ENCODE measurements at places on chromosomes 5 and 9.

DNA sequence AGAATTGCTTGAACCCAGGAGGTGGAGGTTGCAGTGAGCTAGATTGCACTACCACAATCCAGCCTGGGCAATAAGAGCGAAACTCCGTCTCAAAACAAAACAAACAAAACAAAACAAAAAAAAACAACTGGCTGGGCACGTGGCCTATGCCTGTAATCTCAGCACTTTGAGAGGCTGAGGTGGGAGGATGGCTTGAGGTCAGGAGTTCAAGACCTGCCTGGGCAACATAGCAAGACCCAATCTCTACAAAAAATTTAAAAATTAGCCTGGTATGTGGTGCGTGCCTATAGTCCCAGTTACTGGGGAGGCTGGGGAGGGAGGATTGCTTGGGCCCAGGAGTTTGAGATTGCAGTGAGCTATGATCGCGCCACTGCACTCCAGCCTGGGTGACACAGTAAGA is 23.3 kb upstream of the WDR5 start:
- no peaks in the 10 kb centered on the region for H3K27me3 ChIP-seq
- no peaks in the 10 kb centered on the region for H3K36me3 ChIP-seq
- DNase-seq = peak; percentile 2
- no peaks in the 10 kb centered on the region for H3K4me1 ChIP-seq
- H3K4me3 ChIP-seq = no peak overlapping the region

- DNase-seq = no peak
- H3K36me3 ChIP-seq = no peaks in the 10 kb centered on the region
- H3K27me3 ChIP-seq = no peaks in the 10 kb centered on the region
- H3K27ac ChIP-seq = no peak overlapping the region
These were observed 2209.2 kb downstream of the MAT2B start for GRCh38 chr5:165714598-165714997.

GRCh38 chr9:34430843-34431437 is 27.4 kb downstream of the FAM219A start:
- H3K4me3 ChIP-seq = no peak overlapping the region
- H3K27ac ChIP-seq = no peak overlapping the region
- H3K36me3 ChIP-seq = no peaks in the 10 kb centered on the region
- no peaks in the 10 kb centered on the region for H3K4me1 ChIP-seq
- H3K27me3 ChIP-seq = no peaks in the 10 kb centered on the region

- H3K27ac ChIP-seq = no peak overlapping the region
- H3K4me3 ChIP-seq = no peak overlapping the region
- peaks cover 10% of the 10 kb centered on the region for H3K4me1 ChIP-seq
- no peak for DNase-seq
- no peaks in the 10 kb centered on the region for H3K36me3 ChIP-seq
- H3K27me3 ChIP-seq = no peaks in the 10 kb centered on the region
These were observed 64.8 kb downstream of the ACER2 start for GRCh38 chr9:19473605-19474004.

DNA sequence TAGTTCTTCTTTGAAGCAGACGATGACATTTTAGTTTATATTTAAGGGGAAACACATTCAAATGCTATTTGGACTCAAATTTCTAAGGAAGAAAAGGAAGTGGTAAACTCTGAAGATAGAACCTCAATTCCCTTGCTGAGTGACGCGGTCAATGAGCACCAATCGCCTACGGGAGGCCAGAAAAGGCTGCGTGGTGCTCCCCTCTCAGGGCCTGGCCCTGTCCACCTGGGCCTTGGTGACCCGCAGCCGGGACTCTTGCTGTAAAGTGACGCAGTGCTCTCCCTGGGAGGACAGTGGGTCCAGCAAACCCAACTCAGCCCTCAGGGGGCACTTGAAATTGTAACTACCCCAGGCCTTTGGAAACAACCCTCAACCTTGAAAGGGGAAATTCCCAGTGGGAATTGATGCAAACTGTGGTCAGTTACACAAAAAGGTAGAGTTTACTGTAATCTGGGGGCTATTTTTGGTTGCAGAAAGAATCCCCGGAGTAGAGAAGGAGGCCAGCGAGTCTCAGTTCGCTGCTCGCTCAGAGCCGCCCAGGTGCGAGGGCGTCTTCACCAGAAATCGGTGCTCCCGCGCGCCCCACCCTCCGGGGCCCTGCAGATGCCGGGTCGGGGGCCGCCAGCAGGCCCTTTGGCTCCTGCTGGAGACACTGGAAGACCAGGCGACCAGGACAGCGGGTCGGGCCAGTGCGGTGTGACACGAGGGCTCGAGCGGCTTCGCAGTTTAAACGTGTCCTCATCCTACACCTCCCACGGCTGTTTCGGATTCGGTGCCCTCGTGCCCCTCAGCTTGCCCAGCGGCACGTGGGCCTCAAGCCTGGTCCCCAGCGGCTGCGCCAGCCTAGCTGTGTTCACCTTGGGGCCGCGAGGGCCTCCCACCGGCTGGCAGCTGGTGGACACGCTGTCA is 1.4 kb upstream of the ANKRD33B start:
- no peaks in the 10 kb centered on the region for H3K36me3 ChIP-seq
- no peak overlapping the region for H3K27ac ChIP-seq
- peaks cover 70% of the 10 kb centered on the region for H3K4me1 ChIP-seq
- H3K4me3 ChIP-seq = peak overlapping the region; percentile 85
- no peaks in the 10 kb centered on the region for H3K27me3 ChIP-seq
- DNase-seq = peak; percentile 88
